ENCODE measurements at places on chromosomes 3 and 15.

DNA sequence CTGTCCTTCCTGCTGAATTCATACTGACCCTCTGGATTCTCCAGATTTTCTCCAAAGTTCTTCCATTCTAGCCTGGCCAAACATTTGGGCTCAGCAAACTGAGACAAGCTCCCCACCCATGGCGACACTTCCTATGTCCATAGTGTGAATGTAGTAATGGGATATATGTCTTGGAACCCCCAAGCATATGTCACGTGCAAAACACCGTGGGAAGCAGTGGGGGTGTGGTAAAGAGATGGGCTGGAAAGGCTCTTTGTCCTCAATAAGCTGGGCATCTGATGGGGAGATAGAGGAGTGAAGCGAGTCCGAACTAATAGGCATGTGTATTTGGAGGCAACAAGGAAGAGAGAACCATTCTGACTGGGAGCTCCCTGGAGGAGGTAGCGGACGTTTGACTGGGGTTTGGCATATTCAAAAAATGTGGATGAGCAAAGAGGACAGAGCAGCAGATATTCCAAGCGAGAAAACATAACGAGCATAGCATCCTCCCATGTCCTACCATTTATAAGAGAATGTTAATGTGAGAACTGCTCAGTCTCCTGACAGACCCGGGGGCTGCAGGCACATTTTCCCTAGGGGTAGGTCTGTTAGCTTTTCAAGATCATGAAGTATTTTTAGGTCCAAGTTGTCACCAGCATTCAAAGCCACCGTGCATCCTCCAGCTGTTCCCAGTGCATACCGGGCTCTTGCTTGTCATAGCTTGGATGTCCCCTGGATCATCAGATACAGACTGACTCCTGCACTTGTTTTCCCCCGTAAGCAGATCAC, 25.6 kb downstream of the TPM1 start:
- DNase-seq: no peak

- DNase-seq: peak; percentile 61
Observed at GRCh38 chr3:128426128-128426921, 40.4 kb downstream of the DNAJB8 start.

DNA sequence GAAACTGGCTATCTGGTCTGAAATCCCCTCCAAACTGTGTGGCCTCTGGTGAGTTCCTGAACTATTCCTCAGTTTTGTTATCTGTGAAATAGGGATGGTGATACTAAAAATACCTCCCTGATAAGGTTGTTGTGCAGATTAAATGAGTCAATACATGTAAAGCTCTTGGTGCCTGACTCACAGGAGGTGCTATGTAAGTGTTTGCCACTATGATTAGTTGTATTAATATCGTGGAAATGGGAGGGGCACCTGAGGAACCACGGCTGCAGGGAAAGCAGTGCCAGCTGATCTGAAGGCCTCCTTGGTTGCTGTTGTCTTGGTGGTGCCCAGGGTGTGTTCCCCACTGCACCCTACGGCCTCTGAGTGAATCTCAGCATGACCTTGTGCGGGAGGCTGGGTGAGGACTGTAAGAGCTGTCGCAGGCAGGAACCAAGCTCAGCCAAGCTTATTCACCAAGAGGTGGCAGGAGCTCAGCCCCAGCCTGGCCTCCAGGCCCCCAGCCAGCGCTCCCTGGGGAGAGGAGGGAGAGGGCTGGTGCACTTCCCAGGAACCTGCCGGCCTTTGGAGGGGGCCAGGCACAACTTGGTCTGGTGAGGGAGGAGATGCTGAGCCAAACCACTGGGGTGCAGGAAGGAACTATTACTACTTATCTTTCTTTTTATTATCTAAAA, 44.8 kb upstream of the CCDC174 start:
- no peak for DNase-seq

- no peak for DNase-seq
Observed at GRCh38 chr15:83838763-83839162, 184.8 kb downstream of the ADAMTSL3 start.

DNA sequence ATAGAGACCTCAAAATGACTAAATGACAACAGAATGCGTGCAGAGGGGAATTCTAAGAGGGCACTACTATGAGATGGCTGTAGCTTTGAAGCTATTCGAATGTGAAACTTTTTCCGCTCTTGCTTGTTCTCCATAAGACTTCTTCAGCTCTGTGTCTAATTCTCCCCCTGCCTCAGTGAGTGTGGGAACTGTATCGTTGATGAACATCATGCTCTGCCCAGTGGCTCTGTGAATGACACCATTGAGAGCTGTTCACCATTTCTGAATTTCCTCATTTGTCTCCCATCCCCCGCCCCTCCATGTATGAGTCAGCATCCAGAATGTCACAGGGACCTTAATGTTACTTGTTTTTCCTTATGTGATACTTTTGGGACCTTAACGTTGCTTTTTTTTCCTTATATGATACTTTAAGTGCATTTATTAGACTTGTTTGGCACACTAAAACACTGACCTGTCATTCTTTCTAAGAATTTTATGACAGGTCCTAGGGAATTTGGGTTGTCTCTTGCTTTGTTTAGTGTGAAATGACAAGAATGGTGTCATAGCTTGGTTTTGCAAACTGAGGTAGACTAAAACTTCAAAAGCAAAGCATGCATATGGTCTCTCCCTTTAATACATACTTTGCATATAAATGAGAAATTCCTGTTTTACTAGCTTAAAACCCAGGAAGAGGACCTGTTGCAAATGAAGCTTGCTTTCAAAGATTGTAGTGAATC, 99.6 kb downstream of the FNDC3B start:
- no peak for DNase-seq

- DNase-seq: no peak
Observed at GRCh38 chr3:58899159-58899952, 150.5 kb downstream of the CFAP20DC start.

DNA sequence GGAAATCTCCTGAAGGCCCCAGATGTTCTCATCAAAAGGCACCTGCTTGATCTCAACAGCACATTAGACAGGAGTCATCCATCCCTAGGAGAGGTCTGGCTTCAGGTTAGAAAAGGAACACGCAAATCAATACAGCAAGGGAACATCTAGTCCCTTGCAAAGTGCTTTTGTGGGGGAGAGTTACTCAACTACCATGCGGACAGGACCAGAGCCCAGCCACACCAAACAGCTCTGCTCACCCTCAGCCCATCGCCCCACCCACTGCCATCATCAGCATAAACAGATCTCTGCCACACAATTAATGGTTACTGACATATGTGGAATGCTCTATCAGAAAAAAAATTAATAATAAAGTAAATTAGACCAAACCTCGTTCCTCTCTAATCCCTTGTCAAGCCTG, 85.6 kb downstream of the MYLK start:
- no peak for DNase-seq

DNA sequence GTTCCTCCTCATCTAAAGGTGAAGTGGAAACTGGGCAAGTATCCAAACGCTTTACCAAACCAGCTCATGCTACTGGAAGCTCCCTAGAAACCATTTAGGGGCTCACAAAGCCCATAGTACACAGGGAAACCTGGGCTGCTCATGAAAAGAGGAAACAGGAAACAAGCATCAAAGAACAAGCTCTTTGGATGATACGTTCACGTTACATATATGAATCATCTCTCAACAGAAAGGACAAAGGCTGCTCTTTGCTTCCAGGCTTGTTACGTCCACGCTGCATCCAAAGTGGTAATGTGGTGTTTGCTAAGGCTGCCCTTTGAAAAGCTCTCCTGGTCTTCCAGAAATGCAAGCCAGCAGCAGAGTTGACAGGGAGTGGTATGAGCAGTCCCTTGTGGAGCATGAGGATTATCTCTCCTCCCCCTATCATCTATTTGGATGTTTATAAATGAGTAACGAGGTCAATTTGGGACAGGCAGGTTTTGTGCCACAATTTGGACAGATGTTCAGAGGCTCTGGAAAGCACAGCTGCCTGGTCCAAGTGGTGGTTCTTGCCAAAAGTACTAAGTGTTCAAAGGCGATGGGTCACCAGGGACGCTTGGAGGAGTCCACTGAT, 98.0 kb upstream of the RORA start:
- no peak for DNase-seq

GRCh38 chr3:111800472-111800871, 58.6 kb upstream of the PHLDB2 start:
- no peak for DNase-seq

DNA sequence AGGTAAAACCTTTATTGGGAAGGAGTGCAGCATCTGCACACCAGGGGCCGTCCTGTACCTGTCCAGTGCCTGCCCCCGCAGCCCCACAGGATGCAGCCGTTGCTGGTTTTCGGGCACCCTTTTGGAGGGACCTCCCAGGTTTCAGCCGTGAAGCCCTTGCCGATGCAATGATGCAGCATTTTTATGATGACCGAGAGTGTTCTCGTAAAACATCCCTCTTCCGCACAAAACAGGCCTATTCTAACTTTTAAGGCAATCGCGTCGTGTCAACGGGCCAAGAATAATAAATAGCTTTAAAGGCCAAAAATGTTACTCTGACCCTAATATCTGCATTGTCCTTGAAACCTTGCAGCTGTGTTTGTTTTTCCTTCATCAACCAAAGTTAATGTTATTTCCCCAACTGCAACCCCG, 126.1 kb downstream of the LRRK1 start:
- DNase-seq: no peak

- DNase-seq: no peak
Observed at GRCh38 chr3:53616321-53616720, 121.9 kb downstream of the CACNA1D start.

- DNase-seq: no peak
Observed at GRCh38 chr3:71780430-71780829, 4.5 kb downstream of the PROK2 start.

GRCh38 chr3:98874602-98875249, 26.8 kb downstream of the DCBLD2 start:
- DNase-seq: no peak

DNA sequence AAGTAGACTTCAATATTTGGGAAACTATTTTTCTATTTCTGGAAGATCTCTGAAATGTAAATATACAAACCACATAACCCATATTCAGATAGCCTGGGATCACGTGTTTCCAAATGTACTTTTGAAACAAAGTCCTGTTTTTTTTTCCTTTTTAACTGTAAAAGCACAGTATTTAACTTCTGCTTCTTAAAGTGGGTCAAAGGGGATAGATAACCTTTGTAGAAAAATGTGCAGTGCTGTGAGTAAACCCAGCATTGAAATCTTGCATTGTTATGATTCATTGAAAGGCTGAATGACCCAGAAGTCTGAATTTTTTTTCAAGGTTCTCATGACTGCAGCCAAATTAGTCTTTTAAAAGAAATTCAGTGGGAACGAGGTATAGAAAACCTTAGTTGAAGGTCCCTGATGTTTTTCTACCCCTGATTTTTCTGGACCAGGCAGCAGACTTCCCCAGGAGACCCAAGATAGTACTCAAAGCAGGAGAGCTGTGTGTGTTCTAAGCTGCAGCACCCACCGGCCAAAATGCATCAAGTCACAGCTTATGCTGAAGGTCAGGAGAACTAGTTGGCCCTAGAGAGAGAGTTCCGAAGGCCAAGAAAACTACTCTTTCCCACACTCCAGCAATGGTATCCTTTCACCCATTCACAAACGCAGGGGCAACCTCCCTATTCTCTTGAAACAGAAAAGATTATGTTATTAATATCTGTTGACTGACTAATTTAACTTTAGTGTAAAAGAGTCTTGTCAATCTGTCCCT, 43.6 kb upstream of the APH1B start:
- DNase-seq: no peak

- DNase-seq: no peak
Observed at GRCh38 chr3:172577987-172578570, 54.8 kb upstream of the TNFSF10 start.

- DNase-seq: no peak
Observed at GRCh38 chr15:50126072-50126471, 7.0 kb upstream of the ATP8B4 start.

GRCh38 chr15:69393831-69394491, 20.2 kb upstream of the KIF23 start:
- DNase-seq: no peak

- no peak for DNase-seq
Observed at GRCh38 chr15:84645496-84645895, 8.6 kb downstream of the WDR73 start.

DNA sequence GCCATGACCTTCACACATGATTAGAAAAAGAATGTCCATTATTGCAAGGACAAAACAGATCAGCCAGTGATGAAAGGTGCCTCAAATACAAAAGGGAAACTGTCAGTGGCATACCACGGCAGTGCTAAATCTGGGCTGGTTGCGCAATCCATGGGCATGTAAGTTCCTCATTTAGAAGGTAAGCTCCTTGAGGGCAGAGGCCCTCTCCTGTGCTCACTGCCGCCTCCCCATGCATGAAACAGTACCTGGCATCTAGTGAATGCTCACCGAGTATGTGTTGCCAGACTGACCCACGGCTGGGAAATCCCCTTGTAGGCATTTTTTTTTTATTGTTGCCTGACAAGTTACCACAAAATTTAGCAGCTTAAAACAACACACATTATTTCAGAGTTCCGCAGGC, 312.1 kb upstream of the CHRM5 start:
- DNase-seq: no peak

DNA sequence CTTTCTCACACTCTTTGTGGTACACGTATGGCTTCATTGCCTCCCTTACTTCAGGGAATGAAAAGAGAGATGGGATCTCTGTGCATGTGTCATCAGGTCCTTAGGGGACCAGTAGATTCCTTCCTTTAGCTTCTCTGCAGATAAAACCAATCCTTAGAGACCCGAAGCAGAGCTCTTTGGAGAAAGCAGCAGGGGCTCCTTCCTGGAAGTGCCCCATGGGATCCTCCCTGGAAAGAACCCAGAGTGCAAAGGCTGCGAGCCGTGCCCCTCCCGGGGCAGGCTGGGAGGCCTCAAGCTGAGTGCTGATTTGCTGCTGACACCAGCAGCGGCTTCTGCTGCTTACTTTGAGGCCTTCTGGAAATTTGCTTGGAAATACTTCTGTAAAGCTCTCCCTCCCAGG, 328.6 kb upstream of the RGMA start:
- no peak for DNase-seq

- DNase-seq: no peak
Observed at GRCh38 chr3:85709346-85709892, 750.6 kb downstream of the CADM2 start.

- no peak for DNase-seq
Observed at GRCh38 chr3:172204716-172205115, 165.3 kb downstream of the FNDC3B start.

GRCh38 chr15:31867536-31868442, 162.5 kb upstream of the CHRNA7 start:
- DNase-seq: peak; percentile 56

DNA sequence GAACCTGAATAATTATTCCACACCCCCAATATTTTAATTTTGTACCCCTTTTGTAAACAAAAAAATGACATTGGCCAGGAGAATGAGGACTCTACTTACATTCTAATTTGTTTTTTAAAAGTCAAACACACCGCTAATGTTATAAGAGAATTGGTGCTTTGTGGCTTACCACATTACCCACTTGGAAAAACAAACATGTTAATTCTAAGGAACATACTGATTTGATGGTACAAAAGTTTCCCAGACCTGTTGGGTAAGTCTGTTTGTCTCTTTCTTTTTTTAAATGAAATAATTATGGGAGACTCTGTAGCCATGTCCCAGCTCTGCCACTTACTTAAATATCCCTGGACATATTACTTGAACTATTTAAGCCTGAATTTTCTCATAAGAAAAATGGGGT, 352.5 kb upstream of the C2CD4B start:
- no peak for DNase-seq
